ENCODE measurements at places on chromosomes 2 and 18. TPM values are rescaled to one million over a fixed set of nuclear protein-coding genes. Genes with fewer than 3 reads are reported as not detected.

KATNAL2 gene
- total RNA-seq: 1.5 TPM

PLA2R1 gene
- 4.0 TPM for total RNA-seq

PAIP2B gene
- total RNA-seq: 39.8 TPM

GALNT13 gene
- total RNA-seq: 0.22 TPM

DNAJC5G gene
- 0.46 TPM for total RNA-seq

SLC39A6 gene
- total RNA-seq: 13.5 TPM

ERICH2 gene
- not detected for total RNA-seq

SERPINB2 gene
- not detected for total RNA-seq

MATN3 gene
- total RNA-seq: not detected

KCNJ3 gene
- total RNA-seq: 0.31 TPM

FECH gene
- 50.7 TPM for total RNA-seq

SALL3 gene
- 0.07 TPM for total RNA-seq

RGPD4 gene
- total RNA-seq: not detected

SUCLG1 gene
- 348 TPM for total RNA-seq

SNED1 gene
- total RNA-seq: 11.1 TPM

SLC4A5 gene
- total RNA-seq: 4.1 TPM

PCGF1 gene
- 21.4 TPM for total RNA-seq

SPDYA gene
- total RNA-seq: 0.39 TPM

PPP1R1C gene
- total RNA-seq: 14.8 TPM

SMC6 gene
- total RNA-seq: 11.7 TPM

PTH2R gene
- total RNA-seq: not detected

PROKR1 gene
- total RNA-seq: not detected

MROH2A gene
- total RNA-seq: not detected

ATP6V1C2 gene
- total RNA-seq: 2.1 TPM

VSNL1 gene
- 2.6 TPM for total RNA-seq

YES1 gene
- total RNA-seq: 18.6 TPM

GAL3ST2 gene
- total RNA-seq: not detected

SDC1 gene
- total RNA-seq: 0.21 TPM

UGT1A9 gene
- not detected for total RNA-seq

STK36 gene
- total RNA-seq: 10.3 TPM

ALK gene
- 0.16 TPM for total RNA-seq

CABYR gene
- total RNA-seq: not detected

Data from heart left ventricle (tissue), 16 donors.